Activated CD8-positive, alpha-beta memory T cell treated with anti-CD3 and anti-CD28 coated beads, Interleukin-2, amount 10 ng/mL, durations not matched to agents 7 days and 5 days (primary cell): ENCODE measurements at places on chromosomes 1 and 21. TPM values are rescaled to one million over a fixed set of nuclear protein-coding genes. Genes with fewer than 3 reads are reported as not detected.

The C1QTNF12 gene
- 2.0 TPM for total RNA-seq

The ACKR1 gene
- not detected for total RNA-seq

The NLRP3 gene
- 0.33 TPM for total RNA-seq

The C1orf159 gene
- total RNA-seq, result 22.9 TPM

DNA sequence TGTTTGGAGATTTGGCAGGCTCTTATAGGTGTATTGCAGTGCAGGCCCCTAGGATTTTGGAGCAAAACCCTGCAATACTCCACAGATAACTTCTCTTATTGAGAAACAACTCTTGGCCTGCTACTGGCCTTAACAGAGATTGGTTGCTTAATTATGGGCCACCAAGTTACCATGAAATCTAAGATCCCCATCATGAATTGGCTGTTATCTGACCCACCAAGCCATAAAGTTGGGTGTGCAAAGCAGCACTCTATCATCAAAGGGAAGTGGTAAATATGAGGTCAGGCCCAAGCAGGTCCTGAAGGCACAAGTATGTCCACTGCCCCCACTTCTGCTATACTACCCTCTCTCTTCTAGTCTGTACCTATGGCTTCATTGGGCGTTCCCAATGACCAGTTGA lies 130.0 kb upstream of the TNFSF4 start:
- no peak for DNase-seq
- no peak overlapping the region for H3K4me3 ChIP-seq
- H3K36me3 ChIP-seq, result no peaks in the 10 kb centered on the region
- no peak overlapping the region for H3K27ac ChIP-seq
- H3K4me1 ChIP-seq, result peaks cover 10% of the 10 kb centered on the region

GRCh38 chr1:65985393-65986066 lies 192.8 kb downstream of the PDE4B start:
- no peaks in the 10 kb centered on the region for H3K36me3 ChIP-seq
- H3K4me3 ChIP-seq, result no peak overlapping the region
- H3K27ac ChIP-seq, result no peak overlapping the region
- DNase-seq, result no peak
- H3K27me3 ChIP-seq, result peaks cover 23% of the 10 kb centered on the region

DNA sequence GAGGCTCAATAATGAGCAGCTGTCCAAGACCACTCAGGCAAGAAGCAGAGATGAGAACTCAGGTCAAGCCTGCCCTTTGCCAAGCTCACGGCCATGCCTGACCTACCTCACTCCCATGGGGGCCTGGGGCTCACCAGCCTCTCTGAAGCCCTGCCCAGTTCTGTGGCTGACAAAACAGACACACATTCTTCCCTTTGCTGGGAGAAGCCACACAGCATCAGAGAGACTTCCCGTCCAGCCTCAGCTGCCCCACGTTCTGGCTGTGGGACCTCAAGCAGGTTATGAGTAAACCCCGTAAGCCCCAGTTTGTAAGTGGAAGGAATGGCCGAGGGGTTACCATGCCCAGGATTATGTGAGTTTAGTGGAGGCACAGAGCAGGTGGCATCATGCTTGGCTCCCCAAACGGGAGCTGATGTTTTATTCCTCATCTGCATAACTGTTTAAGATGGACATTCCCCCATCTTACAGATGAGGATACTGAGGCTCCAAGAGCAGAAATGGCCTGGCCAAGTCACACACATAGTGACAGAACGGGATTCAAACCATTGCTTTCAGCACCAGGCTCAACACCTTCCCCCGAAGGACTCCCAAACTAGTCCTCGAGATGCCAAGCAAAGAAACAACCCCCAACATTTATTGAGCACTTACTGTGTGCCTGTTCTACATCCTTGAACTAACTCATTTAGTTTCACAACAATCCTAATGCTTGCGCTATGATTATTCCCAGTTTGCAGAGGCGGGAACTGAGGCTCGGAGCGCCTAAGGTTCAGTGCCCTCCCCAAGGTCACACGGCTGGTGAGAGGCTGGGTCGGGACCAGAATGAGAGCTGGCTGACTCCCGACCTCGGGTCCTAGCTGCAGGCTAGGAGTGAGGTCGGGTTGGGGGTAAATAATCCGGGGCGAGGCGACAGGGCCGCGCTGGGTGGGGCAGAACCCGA lies 49.1 kb upstream of the LAPTM5 start:
- no peak overlapping the region for H3K27ac ChIP-seq
- DNase-seq, result no peak
- no peak overlapping the region for H3K4me3 ChIP-seq
- peaks cover 77% of the 10 kb centered on the region for H3K27me3 ChIP-seq
- peaks cover 3% of the 10 kb centered on the region for H3K4me1 ChIP-seq
- H3K36me3 ChIP-seq, result no peaks in the 10 kb centered on the region

- peaks cover 16% of the 10 kb centered on the region for H3K27me3 ChIP-seq
- DNase-seq, result no peak
- H3K4me1 ChIP-seq, result peaks cover 3% of the 10 kb centered on the region
These were observed 150.6 kb downstream of the RHOU start for GRCh38 chr1:228885845-228886244.

- no peak overlapping the region for H3K27ac ChIP-seq
- H3K4me3 ChIP-seq, result no peak overlapping the region
- H3K27me3 ChIP-seq, result peaks cover 7% of the 10 kb centered on the region
- peaks cover 2% of the 10 kb centered on the region for H3K36me3 ChIP-seq
- no peak for DNase-seq
- peaks cover 8% of the 10 kb centered on the region for H3K4me1 ChIP-seq
These were observed 35.6 kb downstream of the CAMSAP2 start for GRCh38 chr1:200774311-200774710.

GRCh38 chr1:226453015-226453704 lies 45.3 kb upstream of the PARP1 start:
- DNase-seq, result no peak
- H3K4me3 ChIP-seq, result no peak overlapping the region
- H3K36me3 ChIP-seq, result no peaks in the 10 kb centered on the region
- peaks cover 8% of the 10 kb centered on the region for H3K27me3 ChIP-seq
- H3K27ac ChIP-seq, result no peak overlapping the region
